ENCODE measurements at places on chromosomes 6 and 20.
A peak's percentile ranks its signal among the peaks of the same experiment; 100 is the strongest.

GRCh38 chr6:65627015-65627414, 80.0 kb downstream of the EYS start:
- no peak for DNase-seq

DNA sequence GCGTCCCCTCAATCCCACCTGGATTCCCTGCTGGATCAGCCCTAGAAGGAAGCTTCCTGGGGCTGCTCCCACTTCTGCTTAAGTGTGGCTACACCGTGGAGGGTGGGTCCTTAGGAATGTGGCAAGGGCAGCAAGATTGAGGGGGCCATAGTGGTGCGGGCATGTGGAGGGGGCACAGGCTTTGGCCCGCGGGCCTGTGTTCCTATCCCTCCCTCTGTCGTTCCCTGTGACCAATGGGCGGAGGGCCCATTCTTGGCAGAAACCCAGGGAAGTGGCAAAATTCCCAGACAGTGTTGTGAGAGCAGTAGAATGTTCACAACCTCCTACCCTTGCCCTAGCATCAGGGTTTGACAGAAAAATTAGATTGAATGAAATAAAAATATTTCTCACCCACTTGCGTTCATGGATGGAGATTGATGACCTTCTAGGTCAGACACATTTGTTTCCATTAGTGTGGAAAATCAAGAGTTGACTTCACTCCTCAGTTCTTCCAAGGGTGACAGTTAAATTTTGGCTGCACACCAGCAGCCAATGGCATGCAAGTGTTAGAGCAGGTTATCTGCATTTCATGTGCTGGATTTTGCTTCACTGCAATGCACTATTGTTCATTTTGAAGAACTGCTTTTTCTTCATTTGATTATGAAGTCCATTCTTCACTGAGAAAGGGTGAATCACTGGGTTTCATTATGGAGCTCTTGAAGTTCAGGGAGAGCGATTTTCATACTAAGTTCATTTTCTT, 49.3 kb upstream of the AHI1 start:
- no peak for DNase-seq

DNA sequence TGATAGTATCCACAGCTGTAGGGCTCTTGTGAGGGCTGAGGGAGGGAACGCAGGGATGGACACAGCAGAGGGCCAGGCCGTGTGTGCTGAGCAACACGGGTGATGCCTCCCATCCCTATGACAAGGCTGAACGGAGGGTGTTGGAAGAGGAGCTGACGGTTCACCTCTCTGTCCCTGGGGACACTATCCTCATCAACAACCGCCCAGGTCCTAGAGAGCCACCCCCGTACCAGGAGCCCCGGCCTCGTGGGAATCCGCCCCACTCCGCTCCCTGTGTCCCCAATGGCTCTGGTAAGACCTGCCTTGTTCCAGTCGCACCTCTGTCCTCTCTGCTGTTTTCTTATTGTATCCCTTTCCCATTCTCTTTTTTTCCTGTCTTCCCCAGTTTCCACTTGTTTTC, 10.1 kb downstream of the DDR1 start:
- DNase-seq = no peak

- DNase-seq = peak; percentile 26
Measured at GRCh38 chr6:106360989-106361430, 493 bp downstream of the CRYBG1 start.

DNA sequence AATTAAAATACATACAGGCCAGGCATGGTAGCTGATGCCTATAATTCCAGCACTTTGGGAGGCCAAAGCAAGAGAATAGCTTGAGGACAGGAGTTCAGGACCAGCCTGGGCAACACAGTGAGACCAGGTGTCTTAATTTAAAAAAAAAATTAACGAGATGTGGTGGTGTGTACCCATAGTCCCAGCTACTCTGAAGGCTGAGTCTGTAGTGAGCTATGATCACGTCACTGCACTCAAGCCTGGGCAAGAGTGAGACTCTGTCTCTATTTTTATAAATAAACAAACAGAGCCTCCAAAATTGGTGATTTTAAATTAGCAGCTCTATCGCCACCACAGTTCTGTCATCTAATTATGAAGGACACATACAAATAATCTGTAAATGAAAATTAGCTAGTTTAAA, 37.9 kb downstream of the ABHD12 start:
- no peak for DNase-seq

DNA sequence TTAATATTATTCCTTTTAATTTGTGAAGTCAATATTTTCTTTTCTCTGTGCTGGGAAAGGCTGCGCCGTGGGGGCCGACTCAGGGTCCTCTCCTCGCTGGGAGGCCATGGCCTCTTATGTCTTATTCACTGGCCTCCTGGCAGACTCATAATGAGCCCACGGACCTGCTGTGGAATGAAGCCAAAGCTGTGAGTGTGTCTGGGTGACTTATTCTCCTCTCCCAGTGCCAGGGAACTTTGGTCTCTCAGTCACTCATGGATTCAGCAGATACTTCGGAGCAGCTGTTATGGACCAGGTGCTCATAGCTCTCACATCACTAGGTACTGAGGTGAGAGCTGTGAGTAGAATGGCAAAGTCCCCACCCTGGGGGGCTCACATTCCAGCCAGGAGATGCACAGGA, 297.6 kb downstream of the CDH26 start:
- DNase-seq = no peak

- no peak for DNase-seq
Measured at GRCh38 chr20:3842348-3842930, 4.2 kb upstream of the MAVS start.
